Activated naive CD8-positive, alpha-beta T cell treated with anti-CD3 and anti-CD28 coated beads, Interleukin-2, amount 50 U/mL, for 16 hours (primary cell): ENCODE measurements at places on chromosomes 1 and 21.

- DNase-seq: peak; percentile 71
These were observed 4.8 kb downstream of the RUNX3 start for GRCh38 chr1:24925082-24925779.

DNA sequence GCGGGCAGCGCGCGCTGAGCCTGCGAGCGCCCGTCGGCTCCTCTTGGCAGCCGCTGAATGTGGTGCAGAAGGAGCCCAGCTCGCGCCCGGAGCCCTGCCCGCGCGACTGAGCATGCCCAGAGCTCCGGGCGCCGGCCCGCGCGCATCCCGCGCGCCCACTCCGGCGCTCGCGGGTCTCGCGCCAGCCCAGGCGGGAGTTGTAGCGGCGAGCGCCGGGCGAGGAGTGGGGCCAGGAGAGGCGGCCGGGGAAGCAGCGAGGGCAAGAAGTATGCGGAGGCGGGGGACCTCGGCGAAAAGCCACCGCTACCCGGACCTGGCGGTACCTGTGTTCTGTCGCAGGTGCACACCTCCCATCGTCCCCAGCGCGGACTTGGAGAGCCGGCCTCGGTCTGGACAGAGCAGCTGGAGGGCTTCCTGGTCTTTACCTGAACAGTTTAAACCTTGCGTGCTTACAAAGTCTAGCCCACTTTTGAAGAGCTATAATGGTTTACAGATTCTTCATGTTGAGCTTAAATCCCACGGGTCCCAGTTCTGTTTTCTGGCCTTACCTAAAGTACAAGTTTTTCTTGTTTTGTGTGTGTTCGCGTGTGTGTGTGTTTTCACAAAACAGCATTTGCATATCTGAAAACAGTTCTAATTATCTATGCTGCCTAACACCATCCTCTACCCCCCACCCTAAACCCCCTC is at the start of gene DDAH1:
DDAH1 (minus strand) TSS at position 61 of the 687 bp plus-strand sequence. CDS start 114 bp downstream, outside the sequence.
- no peak for DNase-seq

- no peak for DNase-seq
These were observed 15.8 kb downstream of the C1orf167 start for GRCh38 chr1:11777658-11778322.

DNA sequence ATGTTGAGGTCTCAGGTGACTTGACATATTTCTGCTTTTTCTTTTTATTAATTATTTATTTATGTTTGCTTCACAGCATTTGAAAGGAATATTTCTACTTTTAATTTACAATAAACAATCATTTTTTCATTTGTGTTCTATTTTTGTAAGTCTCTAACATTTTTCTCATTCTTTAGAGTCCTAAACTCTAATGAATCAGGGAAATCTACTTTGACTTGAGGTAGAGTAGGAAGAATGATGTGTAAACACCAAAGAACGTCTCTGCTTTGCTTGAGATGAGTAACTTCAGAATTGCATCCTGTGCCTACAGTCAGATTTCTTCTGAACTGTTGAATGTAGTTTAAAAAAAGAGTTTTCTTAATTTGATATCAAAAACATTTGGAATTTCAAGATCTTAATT is 65.2 kb downstream of the CNST start:
- no peak for DNase-seq

DNA sequence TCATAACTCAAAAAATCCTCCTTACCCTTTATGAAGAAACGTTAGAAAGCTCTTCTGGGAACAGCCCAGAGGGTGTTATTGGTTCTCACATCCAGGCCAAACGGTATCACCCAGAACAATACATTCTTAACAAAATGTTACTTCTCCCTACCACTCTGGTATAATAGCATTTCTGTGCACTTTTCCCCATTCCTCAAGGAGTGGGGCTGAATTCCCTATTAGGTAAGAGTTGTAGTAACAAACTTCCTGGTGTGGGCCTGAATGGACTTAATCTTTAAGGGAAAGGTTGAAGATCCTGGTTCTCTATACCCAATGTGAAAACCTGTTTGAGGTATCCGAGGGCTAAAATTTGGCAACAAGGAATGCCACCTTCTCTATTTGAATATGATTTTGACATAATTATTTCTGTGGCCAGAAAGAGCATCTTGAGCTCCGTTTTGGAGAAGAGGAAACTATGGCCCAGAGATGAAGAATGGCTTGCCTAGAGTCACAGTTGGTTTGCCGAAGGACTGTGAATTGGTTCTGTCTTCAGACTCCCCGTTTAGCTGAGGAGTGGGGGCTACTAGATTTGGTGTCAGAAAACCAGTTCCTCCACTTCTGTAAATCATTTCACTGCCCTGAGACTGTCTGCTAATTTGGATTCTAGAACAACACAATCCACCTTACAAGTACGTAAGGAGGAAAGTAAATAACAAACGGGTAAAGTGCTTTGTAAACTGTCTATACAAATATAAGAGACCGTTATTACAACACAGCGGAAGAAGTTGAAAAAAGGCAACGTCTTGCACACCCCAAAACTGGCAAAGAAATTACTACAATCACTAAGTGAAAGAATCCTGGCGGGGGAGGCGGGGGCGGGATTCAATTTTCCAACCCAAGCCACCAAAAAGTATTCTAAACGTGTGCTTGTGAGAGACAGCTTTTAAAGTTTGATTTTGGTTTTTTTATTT is 2.3 kb downstream of the ANP32E start:
- no peak for DNase-seq

DNA sequence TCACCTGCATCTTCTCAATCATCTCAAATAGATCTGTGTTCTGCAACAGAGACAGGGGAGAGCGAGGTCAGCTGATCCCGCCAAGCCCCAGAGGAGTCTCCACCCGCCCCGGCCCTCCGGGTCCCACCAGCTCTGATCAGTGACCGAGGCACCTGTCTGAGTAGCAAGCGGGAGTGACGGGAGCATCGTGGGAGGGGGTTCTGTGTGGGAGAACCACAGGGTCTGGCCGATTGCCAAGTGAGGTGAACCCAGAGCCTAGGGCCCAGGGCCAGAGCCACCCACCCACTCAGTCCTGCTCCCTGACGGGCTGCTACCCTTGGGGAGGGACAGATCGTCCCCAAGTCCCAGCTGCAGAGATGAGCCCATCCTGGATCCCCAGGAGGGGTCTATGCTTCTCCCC is 49.1 kb downstream of the RAP1GAP start:
- DNase-seq: no peak

DNA sequence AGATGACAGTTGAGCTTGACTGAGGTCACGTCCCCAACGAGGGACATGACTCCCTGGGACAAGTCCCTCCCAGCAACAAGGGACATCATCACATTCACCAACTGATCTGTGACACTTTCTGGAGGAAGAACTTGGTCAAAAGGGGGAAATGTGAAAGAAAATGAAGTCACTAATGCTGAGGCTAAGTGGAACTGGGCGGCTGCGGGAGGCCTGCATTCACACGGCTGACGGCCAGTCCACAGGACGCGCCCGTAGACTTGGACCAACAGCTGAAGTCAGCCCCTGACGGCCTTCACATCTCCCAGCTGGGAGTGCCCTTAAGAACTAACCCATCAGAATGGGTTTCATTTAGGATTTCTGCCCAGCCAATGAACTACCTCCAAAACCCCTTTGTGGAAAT is 26.6 kb downstream of the POFUT2 start:
- DNase-seq: no peak

- no peak for DNase-seq
These were observed 1.8 kb downstream of the IFNAR2 start for GRCh38 chr21:33231526-33231925.

DNA sequence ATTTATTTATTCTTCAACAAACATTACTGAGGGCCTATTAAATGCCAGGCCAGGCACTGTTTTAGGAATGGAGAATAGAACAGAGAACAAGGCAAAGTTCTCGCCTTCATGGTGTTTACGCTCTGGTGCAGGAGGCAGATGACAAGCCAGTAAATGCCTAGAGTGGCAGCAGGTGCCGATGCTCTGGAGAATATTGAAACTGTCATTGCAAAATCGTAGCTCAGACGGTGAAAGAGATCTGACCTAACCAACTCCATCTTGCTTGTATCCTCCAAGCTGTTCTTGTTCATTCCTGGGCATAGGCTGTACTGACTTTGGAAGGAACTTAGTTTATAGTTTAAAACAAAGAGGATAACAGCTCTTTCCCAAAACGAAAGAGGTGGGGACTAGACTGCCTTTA is 13.5 kb upstream of the ENO1 start:
- no peak for DNase-seq

GRCh38 chr1:42037586-42037985 is 115.6 kb upstream of the GUCA2B start:
- DNase-seq: no peak

- DNase-seq: no peak
These were observed 3.1 kb downstream of the C1orf162 start for GRCh38 chr1:111476761-111477309.

GRCh38 chr21:45110873-45111624 is 36.7 kb downstream of the ADARB1 start:
- no peak for DNase-seq
